ENCODE measurements at places on chromosomes 11 and 22.

DNA sequence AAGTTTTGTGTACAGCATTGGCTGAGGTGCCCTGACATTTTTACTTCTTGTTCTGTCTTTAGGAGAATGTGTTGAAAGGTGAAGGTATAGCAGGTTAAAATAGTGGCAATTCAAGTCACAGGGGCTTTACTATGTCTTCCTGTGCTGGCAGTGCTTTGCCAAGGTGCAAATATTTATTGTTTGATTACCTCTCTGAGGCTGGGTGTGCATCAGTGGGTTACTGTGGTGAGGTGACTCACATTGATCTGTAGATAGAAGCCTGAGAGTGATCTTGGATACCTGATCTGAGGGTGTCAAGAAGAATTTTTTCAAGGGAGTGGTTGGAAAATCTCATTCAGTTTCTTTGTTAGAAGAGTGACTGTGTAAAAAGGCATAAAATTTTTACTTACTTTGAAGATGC lies 90.0 kb downstream of the ARHGAP42 start:
- DNase-seq = no peak

DNA sequence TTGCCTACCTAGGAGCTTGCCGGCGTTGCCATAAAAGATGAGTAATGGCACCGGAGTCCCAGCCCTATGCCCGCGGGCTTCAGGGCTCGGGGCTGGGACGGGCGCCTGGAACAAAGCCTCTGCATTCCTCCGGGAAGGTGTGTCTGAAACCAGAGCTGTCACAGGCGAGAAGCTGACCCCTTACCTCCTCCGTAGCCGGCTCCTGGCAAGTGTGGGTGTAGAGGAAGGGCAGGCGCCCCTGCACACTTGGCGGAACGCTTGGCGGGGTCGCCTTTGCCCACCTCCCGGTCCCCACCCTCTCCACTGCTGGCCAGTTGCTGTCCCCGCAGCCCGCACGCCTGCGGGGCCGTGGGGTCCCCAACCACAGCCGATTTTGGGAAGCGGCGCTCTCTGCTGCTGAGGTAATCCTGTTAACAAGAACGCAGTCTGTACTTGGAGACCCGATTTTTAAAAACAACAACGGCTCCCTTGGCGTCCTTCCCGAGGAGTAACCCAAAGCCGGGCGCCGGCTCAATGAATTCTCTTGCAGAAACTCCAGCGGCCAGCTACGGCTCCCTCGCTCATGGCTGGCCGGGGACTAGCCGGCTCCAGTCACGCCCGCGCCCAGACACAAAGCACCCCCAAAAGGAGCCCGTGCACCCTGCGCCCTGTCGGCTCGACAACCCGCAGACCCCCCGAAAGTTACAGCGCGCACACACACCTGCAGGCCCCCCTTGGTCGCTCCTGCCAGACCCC lies 89.2 kb downstream of the PLEKHA7 start:
- DNase-seq = no peak

DNA sequence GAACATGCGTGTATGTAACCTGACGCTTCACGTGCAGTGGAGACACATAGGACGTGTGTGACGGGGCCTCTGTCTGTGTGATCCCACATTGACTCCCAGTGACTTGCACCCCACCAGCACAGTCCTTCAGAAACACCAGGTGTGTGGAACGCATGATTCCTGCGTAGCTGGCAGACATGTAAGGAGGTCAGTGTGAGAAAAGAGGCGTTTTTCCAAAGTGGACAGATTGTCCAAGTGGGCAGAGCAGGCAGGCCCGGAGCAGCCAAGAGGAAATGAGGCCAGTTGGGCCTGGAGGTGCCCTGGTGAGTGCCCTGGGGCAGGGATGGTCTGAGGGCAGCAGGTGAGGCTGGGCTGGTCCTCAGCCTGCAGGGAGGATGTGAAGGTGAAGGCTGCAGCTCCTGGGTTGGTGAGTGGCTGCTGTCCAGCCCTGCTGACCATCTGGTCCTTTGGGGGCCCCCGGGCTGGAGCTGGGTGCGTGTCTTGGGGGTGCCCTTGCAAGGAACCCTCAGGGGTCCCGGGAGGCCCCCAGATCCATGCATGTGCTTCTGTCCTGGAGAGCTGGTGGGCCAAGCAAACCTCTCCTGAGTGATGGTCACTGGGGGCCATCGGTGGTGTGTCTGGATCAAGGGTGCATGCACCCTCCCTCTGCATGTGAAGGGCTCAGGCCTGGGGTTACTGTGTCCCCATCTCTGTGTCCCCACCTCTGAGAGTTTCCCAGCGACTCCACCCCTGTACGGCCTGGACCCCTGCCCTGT lies 26.6 kb downstream of the SHANK3 start:
- no peak for DNase-seq

DNA sequence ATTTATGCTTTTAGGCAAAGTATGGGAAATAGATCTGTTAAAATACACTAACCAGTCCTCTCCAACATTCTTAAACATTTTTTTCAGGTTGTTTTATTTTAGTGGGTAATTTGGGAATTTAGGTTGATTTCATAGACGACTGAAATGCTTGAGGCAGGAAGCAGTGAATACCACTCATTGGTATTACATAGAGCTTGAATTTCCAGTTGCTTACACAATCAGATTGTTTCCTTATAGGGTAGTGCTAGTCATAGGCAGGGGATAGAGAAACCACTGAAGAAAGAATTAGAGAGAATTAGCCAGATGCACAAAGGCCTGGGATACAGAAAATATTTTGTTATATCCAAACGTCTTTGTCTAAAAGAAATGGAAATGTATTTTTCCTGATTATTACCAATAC lies 23.9 kb upstream of the LYVE1 start:
- no peak for DNase-seq

GRCh38 chr11:43790444-43790794 lies 90.2 kb upstream of the ALKBH3 start:
- no peak for DNase-seq

- no peak for DNase-seq
Observed at GRCh38 chr11:70341881-70342429, 56.4 kb upstream of the CTTN start.

DNA sequence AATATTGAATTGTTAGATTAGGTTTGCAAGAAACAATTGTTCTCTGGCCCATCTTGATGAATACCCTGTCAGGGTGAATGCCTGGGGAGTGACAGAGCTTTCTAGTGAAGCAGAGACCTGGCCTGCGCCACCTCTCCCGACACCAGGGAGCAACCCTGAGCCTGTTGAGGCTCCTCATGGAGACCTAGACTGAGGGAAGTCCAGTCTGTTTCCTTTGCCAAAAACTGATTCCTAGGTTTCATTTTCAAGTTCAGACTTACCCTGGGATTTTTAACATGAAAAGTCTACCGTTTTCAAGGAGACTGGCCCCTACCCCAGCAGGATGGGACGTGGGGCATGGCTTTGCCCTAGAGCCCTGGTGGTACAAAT lies 173.7 kb upstream of the SORL1-AS1 start:
- no peak for DNase-seq
